ENCODE measurements at places on chromosomes 5 and 9.

DNA sequence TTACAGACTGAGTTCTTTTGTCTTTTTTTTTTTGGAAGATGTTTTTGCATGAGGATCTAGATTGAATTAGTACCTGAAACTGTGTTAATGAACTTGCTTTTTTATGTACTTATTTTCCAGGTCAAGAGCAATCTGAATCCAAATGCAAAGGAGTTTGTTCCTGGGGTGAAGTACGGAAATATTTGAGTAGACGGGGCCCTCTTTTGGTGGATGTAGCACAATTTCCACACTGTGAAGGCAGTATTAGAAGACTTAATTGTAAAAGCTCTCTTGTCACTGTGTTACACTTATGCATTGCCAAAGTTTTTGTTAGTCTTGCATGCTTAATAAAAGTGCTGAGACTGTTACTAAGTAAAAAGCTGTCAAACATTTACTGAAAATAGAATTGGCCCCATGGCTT is 14.5 kb downstream of the SLC23A1 start:
- peaks cover 82% of the 10 kb centered on the region for H3K36me3 ChIP-seq
- no peak for DNase-seq
- H3K27me3 ChIP-seq, result no peaks in the 10 kb centered on the region
- H3K4me3 ChIP-seq, result no peak overlapping the region
- H3K4me1 ChIP-seq, result no peaks in the 10 kb centered on the region

DNA sequence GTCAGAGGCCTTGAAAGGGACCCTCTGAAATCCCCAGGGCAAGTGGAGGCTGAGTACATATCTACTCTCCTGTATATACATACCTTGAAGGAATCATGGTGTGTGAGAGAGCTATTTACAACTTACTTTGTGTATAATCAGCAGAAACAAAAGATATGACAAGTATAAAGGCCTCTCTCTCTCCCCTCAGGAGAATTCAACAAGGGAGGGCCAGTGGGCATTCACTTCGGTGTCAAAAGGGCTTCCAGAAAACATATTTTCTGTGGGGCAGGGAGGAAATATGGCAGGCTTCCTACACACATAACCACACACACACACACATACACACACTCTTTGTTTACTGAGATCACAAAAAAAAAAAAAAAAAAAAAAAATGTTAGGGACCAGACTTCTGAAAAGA is 181.7 kb downstream of the BNC2 start:
- H3K27me3 ChIP-seq, result no peaks in the 10 kb centered on the region
- no peak for DNase-seq
- no peak overlapping the region for H3K27ac ChIP-seq
- 0 out of 2 replicates have a peak, but pooled peaks cover 3% of the 10 kb centered on the region for H3K4me1 ChIP-seq
- no peaks in the 10 kb centered on the region for H3K36me3 ChIP-seq

- H3K36me3 ChIP-seq, result no peaks in the 10 kb centered on the region
- peaks cover 61% of the 10 kb centered on the region for H3K4me1 ChIP-seq
- no peak overlapping the region for H3K27ac ChIP-seq
- H3K27me3 ChIP-seq, result no peaks in the 10 kb centered on the region
- DNase-seq, result no peak
These were observed 7.7 kb upstream of the TRAF1 start for GRCh38 chr9:120934281-120934680.

DNA sequence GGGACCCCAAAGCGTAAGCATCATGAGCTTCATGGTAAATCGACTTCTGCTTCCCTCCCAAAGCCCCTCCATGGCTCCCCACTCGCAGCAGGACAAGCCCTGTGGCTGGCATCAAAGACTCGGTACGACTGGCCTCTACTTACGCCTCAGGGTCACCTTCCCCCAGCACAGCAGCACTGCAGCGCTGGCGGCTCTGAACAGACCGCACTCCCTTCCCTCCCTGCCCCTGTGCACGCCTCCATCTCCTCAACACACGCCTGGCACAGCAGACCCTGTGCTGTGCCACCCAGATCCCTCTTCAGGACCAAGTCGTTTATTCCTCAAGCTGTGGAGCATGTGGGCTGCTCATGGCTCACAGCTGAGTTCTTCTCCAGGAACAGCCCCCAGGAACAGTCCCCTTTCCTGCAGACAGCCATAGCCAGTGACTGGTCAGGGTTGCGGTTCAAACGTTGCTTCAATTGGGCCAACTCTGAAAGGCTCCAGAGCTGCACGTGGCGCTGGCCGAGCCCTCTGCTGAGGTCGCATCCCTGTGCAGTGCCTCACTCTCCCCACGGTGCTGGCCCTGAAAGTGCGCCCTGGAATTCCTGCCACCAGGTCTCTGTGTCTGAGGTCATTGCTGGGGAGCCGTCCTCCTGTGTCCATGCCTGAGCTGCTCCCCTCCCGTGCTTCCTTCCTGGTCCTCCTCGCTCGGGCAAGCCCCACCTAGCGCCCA is 88.0 kb downstream of the ZNF354C start:
- H3K36me3 ChIP-seq, result no peaks in the 10 kb centered on the region
- H3K27me3 ChIP-seq, result no peaks in the 10 kb centered on the region
- peaks cover 17% of the 10 kb centered on the region for H3K4me1 ChIP-seq
- DNase-seq, result no peak
- no peak overlapping the region for H3K27ac ChIP-seq

GRCh38 chr9:16602494-16602893 is 268.0 kb downstream of the BNC2 start:
- DNase-seq, result no peak
- peaks cover 9% of the 10 kb centered on the region for H3K4me1 ChIP-seq
- no peaks in the 10 kb centered on the region for H3K36me3 ChIP-seq

DNA sequence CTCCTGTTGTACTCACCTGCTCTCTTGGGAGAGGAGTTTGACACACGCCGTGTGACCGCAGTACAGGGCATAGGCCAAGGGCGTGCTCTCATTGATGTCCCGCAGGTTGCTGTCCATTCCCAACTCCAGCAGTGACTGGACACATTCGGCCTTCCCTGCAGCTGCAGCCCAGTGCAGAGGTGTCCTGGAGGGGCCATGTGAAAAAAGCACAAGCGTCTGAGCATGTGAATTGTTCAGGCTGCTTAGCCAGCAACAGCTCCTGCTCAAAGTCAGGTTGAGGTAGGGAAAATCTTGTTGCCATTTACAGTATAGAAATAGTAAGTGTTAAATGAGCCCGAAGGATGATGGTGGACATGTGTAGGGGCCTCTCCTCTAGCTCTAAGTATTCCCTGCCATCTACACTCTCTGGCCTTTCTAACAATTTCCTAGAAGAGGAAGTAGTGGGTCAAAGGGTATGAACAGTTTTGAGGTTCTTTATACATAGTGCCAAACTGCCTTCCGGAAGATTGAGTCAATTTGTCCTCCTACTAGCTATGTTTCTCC is 116.5 kb downstream of the ANKRD55 start:
- H3K36me3 ChIP-seq, result no peaks in the 10 kb centered on the region
- H3K27me3 ChIP-seq, result no peaks in the 10 kb centered on the region
- H3K4me1 ChIP-seq, result no peaks in the 10 kb centered on the region
- no peak for DNase-seq

GRCh38 chr5:178784391-178784790 is 53.9 kb upstream of the ZNF354A start:
- DNase-seq, result no peak
- no peaks in the 10 kb centered on the region for H3K36me3 ChIP-seq
- no peak overlapping the region for H3K4me3 ChIP-seq
- H3K27me3 ChIP-seq, result peaks cover 5% of the 10 kb centered on the region

DNA sequence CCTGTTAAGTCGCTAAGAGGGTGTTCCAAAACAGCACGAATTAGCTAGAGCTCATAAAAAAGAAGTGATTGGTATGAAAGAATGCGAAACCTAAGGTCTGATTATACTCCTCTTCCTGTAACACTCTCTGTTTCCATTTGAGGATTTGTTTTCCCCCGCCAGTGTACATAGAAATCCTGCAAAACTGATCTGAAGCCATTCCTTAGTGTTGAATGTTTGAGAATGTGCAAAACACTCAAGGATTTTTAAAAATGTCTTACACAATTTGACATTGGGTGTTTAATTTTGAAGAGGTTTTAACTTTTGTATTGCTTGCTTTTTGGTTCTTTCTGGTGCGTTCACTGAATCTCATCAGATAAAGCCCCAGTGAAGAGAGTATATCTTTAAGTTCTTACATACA is 105.3 kb downstream of the KCNN2 start:
- H3K27ac ChIP-seq, result no peak overlapping the region
- no peaks in the 10 kb centered on the region for H3K27me3 ChIP-seq
- no peaks in the 10 kb centered on the region for H3K36me3 ChIP-seq
- no peak overlapping the region for H3K4me3 ChIP-seq
- DNase-seq, result no peak

- no peaks in the 10 kb centered on the region for H3K36me3 ChIP-seq
- no peaks in the 10 kb centered on the region for H3K27me3 ChIP-seq
- H3K4me3 ChIP-seq, result no peak overlapping the region
These were observed 78.4 kb upstream of the ITGA1 start for GRCh38 chr5:52709167-52709925.

- no peaks in the 10 kb centered on the region for H3K36me3 ChIP-seq
- no peak overlapping the region for H3K27ac ChIP-seq
- DNase-seq, result no peak
- H3K4me3 ChIP-seq, result no peak overlapping the region
- H3K27me3 ChIP-seq, result no peaks in the 10 kb centered on the region
- H3K4me1 ChIP-seq, result no peaks in the 10 kb centered on the region
These were observed 90.4 kb downstream of the PGM5 start for GRCh38 chr9:68446836-68447235.

DNA sequence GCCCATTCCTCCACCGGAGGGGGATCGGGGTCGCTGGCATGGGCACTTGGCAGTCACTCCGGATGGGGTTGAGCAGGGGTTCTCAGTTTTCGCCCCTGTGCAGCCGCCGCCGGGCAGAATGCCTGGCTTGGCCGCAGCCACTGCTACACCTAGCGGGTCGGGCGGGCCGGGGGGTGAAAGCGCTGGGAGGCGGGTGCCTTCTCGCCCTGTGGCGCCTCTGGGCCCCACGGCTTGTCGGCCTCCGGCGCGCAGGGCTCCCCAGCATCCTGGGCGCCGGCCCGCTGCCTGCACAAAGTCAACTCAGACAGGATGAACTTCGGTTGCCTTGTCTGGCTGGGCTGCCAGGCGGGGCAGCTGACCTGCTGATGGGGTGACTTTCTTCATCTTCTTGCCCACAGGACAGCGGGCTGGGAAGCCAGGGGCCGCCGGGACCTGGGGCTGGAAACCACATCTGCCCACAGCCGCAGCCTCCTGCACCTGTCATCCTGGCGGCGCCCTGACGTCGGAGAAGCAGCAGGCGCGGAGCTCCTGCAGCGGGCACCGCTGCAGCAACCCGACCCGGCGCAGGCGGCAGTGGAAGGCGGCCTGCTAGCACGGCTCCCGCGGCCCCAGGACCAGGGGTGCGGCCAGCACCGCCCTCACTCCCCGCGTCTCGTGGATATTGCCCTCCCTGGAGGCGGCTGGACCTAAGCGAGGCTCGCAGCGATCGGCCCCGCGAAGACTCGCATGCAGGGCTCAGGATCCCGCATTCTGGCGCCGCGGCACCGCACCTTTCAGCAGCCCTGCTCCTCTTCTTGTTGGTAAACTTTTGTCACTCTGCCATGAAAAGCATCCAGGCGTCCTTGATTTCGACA is 1.3 kb upstream of the ANKRD18A start:
- H3K27me3 ChIP-seq, result no peaks in the 10 kb centered on the region
- no peaks in the 10 kb centered on the region for H3K36me3 ChIP-seq
- H3K4me1 ChIP-seq, result no peaks in the 10 kb centered on the region
- no peak overlapping the region for H3K27ac ChIP-seq
- no peak for DNase-seq

- DNase-seq, result no peak
- H3K27me3 ChIP-seq, result peaks cover 3% of the 10 kb centered on the region
These were observed 128.1 kb downstream of the DAB2IP start for GRCh38 chr9:121779381-121780117.

DNA sequence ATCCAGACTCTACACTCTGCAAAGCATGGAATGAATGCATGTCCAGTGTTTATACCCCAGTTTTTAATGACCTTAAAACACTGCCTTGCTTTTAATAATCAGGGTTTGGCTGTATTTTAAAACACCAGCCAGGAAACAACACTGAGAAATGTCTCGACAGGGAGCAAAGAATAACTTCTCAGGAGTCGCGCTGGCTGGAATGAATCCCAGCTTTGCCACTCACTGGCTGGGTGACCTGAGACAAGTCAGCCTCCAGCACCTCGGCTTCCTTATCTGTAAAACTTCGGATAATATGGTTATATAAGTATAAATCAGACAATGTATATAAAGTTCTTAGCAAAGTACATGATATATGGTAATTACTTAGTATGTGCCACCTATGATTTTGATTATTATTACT is 505.0 kb downstream of the SPOCK1 start:
- H3K4me1 ChIP-seq, result no peaks in the 10 kb centered on the region
- H3K36me3 ChIP-seq, result no peaks in the 10 kb centered on the region
- DNase-seq, result no peak
- H3K27me3 ChIP-seq, result no peaks in the 10 kb centered on the region
- no peak overlapping the region for H3K4me3 ChIP-seq

- H3K27me3 ChIP-seq, result peaks cover 16% of the 10 kb centered on the region
- no peaks in the 10 kb centered on the region for H3K4me1 ChIP-seq
- no peak for DNase-seq
These were observed 45.4 kb downstream of the PCSK1 start for GRCh38 chr5:96387616-96388015.

All from DND-41 (cell line).